ENCODE measurements at places on chromosomes 4 and X. TPM values are rescaled to one million over a fixed set of nuclear protein-coding genes. Genes with fewer than 3 reads are reported as not detected.

Gene TNIP3
- total RNA-seq = 0.38 TPM

Gene AVPR2
- total RNA-seq = not detected

Gene MAGEB1
- not detected for total RNA-seq

Gene GLOD5
- total RNA-seq = not detected

Gene SYP
- 0.28 TPM for total RNA-seq

Gene HERC5
- 5.1 TPM for total RNA-seq

Gene SPACA5
- not detected for total RNA-seq

Gene PF4V1
- 10.2 TPM for total RNA-seq

Gene SMIM43
- 3.4 TPM for total RNA-seq

Gene RENBP
- total RNA-seq = 2.3 TPM
